Epithelial cell of umbilical artery (primary cell): ENCODE measurements at places on chromosomes 2 and 18. TPM values are rescaled to one million over a fixed set of nuclear protein-coding genes. Genes with fewer than 3 reads are reported as not detected.

Gene SLC19A3
- total RNA-seq, result under 0.01 and 0.15 TPM in 2 replicates

Gene G6PC2
- total RNA-seq, result not detected in 2 replicates

Gene DLGAP1
- not detected in 2 replicates for total RNA-seq

Gene AOX1
- total RNA-seq, result 0.32 and 2.0 TPM in 2 replicates

Gene B3GNT7
- total RNA-seq, result under 0.01 and 0.15 TPM in 2 replicates

Gene TUBB8B
- total RNA-seq, result not detected in 2 replicates

Gene ZFP36L2
- 3.9 and 5.2 TPM in 2 replicates for total RNA-seq

Gene RFX8
- total RNA-seq, result 2.6 and 3.6 TPM in 2 replicates

Gene PLEK
- total RNA-seq, result under 0.01 TPM in 2 replicates
